ENCODE measurements at places on chromosomes 5 and 9. TPM values are rescaled to one million over a fixed set of nuclear protein-coding genes. Genes with fewer than 3 reads are reported as not detected.

The CAMSAP1 gene
- polyA plus RNA-seq = 2.4 TPM

The RORB gene
- polyA plus RNA-seq = 0.08 TPM

The MLLT3 gene
- polyA plus RNA-seq = 6.5 TPM

The SHC3 gene
- 0.81 TPM for polyA plus RNA-seq

All from stomach (tissue), 19 donors.